ENCODE measurements at places on chromosomes 6 and 20. TPM values are rescaled to one million over a fixed set of nuclear protein-coding genes. Genes with fewer than 3 reads are reported as not detected.

The FOXQ1 gene
- polyA plus RNA-seq = not detected

The BMP7 gene
- polyA plus RNA-seq = 2.9 TPM

The RNGTT gene
- 12.0 TPM for polyA plus RNA-seq

The DEFB124 gene
- 1.0 TPM for polyA plus RNA-seq

The NRSN2 gene
- 27.8 TPM for polyA plus RNA-seq

The LBP gene
- polyA plus RNA-seq = not detected

Measured in muscle of back (tissue), 13 donors.